ENCODE measurements at places on chromosomes 11 and 22. TPM values are rescaled to one million over a fixed set of nuclear protein-coding genes. Genes with fewer than 3 reads are reported as not detected.

Gene YPEL4
- total RNA-seq, result 0.62 TPM

DNA sequence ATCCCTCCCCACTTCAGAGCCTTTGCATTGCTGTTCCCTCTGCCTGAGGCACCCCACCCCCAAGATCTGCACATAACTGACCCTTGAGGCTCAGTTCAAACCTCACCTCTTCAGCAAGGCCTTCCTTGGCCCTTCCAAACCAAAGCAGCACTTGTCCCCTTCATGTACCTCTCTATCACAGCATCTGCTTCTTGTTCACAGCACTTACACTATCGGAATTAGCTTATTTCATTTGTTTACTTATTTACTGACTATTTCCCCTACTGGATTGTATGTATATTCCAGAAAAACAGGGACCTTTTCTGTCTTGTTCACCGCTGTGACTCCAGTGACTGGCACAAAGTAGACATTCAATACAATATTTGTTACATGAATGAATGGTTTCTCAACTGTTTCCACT is 38.0 kb downstream of the HORMAD2 start:
- no peak for DNase-seq

GRCh38 chr11:129280027-129280811 is 88.1 kb upstream of the ARHGAP32 start:
- DNase-seq, result peak; percentile 65

Gene GLB1L3
- 0.22 TPM for total RNA-seq

Gene UEVLD
- total RNA-seq, result 20.1 TPM

Gene DCHS1
- 7.7 TPM for total RNA-seq

- DNase-seq, result no peak
Measured at GRCh38 chr11:19777039-19777376, 64.4 kb downstream of the NAV2 start.

DNA sequence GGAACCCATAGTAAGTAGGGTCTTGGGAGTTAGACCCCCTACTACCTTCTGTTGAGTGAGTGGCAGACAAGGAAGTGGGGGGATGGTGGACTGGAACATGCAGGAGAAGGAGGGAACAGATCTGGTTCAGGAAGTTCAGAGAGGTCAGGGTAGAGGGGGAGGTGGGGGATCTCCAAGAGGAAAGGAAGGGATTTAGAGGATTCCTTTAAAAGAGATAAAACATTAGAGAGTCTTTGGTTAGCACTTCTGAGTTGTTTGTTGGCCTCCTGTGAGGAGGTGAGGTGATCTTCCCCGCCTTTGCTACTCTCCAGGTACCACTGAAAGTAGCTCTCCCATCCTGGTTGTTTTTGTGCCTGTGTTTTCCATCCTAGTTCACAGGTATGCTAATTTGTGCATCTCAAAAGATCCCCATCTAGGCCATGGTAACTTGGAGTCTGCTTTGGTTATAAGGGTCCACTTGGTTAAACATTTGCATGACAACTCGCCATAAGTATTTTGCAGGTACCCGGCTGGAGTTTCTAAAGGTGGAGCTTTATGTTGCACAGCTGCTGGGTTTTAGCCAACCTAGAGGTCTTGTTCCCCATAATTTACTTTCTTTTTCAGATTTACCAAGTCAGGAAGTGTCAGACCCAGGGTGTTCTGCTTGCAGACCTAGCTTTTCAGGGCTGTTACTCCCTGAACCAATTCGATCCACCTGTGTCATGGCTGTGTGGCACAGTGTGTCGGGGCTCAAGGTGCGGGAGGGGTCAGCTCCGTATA is 79.3 kb upstream of the SORL1 start:
- DNase-seq, result no peak

DNA sequence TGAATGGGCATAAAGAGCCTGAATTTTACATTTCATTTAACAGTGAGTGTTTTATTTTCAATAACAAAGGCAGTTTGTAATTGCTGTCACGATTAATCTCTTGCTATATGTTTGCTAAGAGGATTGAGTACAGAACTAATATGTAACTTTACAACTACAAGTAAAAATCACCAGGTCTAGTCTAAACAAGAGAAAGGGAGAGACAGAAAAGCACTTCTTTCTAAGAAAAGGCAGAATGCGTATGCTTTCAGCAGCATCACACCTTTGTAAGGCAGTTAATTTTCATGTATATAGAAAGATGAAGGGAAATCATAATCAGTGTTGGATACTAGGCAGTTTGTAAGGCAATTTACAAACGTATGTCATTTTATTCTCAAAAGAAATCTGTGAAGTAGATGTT is 169.8 kb downstream of the NELL1 start:
- DNase-seq, result no peak

- DNase-seq, result peak; percentile 41
Measured at GRCh38 chr11:76524461-76524860, 79.6 kb downstream of the EMSY start.

DNA sequence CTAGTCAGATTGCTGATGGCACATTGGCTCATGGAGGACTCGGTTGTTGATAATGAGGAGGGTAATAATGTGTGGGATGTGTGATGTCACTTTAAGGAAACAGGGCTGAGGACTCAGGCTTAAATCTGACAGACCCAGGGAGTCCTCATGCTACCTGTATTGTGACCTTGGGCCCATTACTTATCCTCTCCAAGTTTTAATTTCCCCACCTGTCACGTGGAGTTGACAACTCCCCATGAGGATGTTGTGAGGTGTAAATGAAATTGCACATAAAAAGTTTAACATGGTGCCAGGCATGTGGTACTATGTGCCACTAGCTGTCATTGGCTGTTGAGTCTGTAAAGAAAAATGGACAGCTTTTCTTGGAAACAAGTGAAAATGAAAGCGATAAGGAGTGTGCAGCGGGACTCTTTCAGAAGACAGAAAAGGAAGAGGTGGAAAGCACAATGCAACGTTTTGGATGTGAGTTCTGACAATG is 15.3 kb downstream of the IL10RA start:
- no peak for DNase-seq

DNA sequence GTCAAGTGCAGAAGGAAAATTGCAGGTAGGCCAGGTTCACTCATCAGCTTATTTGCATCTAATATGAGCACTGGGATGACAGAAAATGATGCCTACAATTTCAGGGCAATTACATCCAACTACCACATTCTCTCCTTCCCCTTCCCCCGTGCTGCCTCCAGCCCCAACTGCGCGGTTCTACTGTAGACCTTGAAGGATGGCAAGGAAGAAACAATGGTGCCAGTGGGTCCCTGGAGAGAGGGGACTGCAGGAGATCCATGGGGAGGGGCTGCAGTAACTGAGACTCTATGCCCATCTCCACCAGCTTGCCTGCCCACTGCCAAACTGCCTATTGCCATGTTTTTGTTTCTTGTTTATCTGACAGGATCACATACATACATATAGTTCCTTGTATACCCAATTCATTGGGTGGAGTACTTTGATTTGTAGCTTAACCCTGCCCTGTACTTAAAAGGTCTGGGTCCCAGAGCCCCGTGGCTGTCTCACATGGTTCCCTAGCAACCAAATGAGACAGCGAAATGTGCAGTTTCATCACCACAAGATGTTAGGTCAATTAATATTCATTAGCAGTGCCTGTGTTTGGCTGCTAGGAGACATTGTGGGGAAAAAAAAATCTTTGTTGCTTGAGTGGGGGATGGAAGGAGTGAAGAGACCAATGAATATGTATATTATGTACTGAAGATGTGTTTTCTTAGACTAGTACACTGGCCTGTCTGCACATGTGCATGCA is 253.5 kb upstream of the PLET1 start:
- no peak for DNase-seq
